COR-L47 (cell line): ENCODE measurements at places on chromosomes 16 and 17.

- DNase-seq: no peak
These were observed 433.9 kb downstream of the KCNJ2 start for GRCh38 chr17:70603226-70603625.

DNA sequence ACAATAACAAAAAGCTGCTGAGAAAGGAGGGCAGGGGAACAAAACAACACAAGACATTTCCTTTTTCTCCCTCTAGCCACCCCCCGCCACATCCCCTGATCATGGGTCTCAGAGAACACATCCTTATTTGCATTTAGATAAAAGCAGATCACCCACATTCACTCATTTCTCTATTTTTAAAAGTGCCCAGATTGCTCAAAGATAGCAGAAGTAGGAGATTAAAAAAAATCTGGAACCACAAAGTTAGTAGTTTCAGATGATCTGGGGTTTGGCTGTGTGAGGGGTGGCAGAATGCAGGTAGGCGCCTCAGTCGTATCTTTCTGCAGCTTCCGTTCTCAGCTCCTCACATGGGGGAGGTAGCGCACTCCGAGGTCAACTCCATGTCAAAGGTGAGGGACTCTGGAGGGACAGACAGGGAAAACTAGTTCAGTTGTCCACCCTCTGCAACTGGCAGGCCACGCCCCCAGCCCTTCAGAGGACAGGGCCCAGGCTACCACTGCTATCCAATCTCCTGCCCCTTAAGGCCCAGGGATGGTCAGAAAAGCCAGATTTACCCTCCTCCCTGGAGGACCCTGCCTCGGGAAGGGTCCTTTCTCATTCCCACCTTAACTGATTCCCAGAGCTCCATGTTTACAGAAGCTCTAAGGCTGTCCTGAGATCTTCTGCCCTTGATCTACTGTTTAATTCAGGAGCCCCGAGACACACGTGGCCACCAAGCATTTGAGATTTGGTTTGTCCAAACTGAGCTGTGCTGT lies 27.3 kb downstream of the STAT5A start:
- DNase-seq: no peak

GRCh38 chr16:8646326-8647053 lies 25.0 kb downstream of the METTL22 start:
- no peak for DNase-seq

GRCh38 chr17:32307658-32308057 lies 34.3 kb downstream of the C17orf75 start:
- no peak for DNase-seq

DNA sequence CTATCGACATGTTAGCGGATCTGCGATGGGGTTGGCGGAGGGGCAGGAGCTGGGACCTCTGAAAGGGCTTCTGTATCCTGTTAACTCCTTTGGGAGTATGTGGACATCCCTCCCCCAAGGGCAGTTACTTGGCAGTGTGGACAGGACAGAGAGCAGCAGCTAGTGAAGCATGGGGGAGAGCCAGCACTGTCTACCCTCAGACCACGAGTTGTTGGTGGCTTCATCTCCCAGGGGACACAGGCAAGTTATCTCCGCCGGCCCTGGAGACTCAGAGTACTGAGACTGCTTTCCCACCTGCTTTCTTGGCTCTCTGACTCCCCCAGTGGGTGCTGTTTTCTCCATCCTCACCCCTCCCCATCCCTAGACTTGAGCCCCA lies 5.3 kb upstream of the GFAP start:
- DNase-seq: no peak
